ENCODE measurements at places on chromosomes 7 and 10.

DNA sequence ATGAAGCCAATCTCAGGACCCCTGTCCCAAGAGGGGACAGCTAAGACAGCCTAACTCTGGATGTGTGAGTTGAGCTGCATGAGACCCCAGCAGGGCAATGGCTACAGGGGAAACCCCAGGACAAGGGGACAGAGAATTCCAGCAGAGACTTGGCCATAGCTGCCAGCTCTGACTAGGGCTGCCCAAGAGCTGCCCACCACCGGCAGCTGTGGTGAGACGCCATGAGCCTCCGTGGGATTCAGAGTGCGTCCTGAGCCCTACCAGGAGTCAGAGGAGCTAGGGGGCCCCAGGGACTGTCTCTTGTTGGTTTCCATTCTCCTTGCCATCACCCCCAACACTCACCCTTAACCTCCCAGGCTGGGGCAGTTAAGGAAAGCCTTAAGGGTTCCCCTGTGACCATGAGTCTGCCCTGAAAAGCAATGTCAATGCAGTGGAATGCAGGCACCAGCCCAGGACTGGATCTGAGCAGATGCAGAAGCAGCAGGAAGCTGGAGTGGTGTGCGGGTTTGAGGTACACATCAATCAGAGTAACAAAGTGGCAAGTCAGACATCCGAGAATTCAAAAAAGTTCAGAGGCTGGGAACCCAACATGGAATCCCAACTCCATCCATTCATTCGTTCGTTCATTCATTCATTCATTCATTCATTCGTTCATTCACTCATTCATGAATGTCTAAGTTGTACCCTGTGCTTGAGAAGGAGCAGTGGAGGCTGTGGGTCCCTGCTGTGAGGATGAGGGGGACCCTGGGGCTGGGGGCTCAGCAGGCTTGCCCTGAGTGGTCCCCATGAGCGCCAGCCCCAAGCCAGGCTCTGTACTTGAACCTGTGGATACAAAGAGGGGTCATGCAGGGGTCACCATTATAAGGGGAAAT lies 52.9 kb downstream of the C10orf120 start:
- no peak for DNase-seq

- DNase-seq = no peak
These were observed 8.8 kb downstream of the PSD start for GRCh38 chr10:102409604-102410428.

GRCh38 chr7:6252748-6253147 lies 19.7 kb downstream of the CYTH3 start:
- no peak for DNase-seq

DNA sequence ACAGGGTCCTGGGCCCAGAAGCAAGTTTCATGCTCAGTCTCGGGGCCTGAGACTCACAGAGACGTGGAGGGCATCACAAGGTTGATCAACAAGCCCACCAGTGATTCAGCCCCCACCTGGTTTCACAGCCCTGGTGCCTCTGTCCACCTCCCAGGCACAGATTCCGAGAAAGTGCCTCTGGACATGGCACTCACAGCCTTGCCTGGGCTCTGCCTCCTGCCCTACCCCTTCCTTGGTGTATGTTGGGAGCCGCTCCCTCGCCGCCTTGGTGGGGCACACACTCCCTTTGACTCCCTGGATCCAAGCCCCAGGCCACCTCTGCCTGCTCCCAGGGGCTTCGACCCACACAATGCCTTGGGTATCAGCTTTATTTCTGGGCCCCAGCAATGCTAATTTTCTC lies 200.8 kb upstream of the PPP2R2D start:
- DNase-seq = no peak

- DNase-seq = no peak
These were observed 141.6 kb downstream of the CPEB3 start for GRCh38 chr10:92149261-92149660.

DNA sequence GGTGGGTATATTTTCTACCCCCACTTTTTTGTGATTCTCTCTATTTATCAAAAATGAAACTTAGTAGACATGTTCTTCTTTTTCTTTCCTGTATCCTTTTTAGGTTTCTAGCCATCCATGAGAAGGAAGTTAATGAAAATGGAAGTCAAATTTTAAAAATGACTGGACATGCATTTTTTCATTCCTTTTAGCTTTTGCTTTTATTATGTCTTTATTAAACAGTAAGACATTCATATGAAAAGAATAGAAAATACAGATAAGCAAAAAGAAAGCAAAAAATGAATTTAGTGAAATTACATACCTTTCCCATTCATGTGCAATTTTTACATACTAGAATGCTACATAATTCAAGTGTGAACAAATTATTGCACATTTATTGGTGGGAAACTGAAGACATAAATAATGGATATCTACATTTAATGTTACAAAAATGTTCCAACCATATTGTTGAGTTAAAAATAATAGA lies 88.7 kb downstream of the CPED1 start:
- no peak for DNase-seq

- no peak for DNase-seq
These were observed 16.7 kb upstream of the DRGX start for GRCh38 chr10:49412571-49412970.

GRCh38 chr7:33700001-33700899 lies 205.1 kb upstream of the BMPER start:
- DNase-seq = no peak

GRCh38 chr10:73623056-73623455 lies 18.2 kb downstream of the MYOZ1 start:
- no peak for DNase-seq

- no peak for DNase-seq
These were observed 16.5 kb upstream of the CHN2 start for GRCh38 chr7:29177963-29178600.

DNA sequence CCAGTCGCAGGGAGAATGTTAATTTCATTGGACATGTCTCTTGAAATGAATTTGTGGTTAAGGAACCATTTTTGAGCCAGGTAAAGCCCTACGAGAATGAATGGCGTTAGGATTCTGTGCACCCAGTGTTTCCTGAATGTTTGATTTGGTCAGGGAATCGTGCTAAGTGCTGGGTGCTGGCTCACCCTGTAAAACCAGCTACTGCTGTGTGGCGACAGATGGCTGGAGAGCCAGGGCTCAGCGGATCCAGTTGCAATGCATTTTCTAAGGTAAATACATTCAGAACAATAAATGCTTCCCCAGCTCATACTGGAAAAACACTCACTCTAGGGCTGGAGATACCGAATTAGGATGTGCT lies 355.5 kb downstream of the GLRX3 start:
- no peak for DNase-seq

DNA sequence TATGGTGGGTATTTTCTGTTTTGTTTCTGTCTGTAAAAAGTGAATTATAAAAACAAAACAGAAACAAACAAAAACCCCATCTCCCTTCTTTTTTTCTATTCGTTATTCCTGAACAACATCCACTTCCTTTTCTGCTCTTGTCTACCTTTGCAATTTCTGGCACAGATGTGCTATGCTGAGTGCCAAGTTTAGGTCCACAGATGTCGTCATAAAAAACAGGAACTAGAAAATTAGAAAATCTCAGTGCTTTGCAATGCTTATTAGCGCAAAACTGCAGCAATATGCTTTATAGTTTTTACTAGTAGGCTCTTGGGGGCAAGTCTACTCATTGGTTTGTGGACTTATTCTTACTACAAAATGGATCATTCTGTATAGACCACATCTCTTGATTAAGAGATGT lies 94.2 kb upstream of the PRKCQ start:
- DNase-seq = no peak

GRCh38 chr10:74097776-74098175 lies 52.9 kb downstream of the AP3M1 start:
- no peak for DNase-seq

- no peak for DNase-seq
These were observed 833.8 kb downstream of the GRID1 start for GRCh38 chr10:85532773-85533172.

DNA sequence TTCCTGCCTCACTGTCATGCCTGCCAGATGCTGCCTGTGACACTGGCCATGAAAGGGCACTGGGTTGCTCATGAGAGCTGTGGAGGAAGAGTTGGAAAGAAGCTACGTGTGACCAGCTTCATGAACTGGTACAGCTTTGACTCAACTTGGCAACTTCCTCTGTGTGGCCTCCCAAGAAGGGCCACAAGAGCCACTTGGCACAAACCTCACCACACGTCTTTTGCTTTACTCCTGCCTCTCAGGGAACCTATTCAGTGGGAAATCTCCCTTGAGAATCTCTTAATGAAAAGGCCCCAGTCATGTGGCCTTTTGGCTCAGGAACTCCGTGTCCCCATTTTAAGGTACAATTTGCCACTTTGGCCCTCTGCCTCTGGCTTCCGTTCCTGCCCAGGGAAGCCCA lies 54.5 kb downstream of the FRMD4A start:
- no peak for DNase-seq

DNA sequence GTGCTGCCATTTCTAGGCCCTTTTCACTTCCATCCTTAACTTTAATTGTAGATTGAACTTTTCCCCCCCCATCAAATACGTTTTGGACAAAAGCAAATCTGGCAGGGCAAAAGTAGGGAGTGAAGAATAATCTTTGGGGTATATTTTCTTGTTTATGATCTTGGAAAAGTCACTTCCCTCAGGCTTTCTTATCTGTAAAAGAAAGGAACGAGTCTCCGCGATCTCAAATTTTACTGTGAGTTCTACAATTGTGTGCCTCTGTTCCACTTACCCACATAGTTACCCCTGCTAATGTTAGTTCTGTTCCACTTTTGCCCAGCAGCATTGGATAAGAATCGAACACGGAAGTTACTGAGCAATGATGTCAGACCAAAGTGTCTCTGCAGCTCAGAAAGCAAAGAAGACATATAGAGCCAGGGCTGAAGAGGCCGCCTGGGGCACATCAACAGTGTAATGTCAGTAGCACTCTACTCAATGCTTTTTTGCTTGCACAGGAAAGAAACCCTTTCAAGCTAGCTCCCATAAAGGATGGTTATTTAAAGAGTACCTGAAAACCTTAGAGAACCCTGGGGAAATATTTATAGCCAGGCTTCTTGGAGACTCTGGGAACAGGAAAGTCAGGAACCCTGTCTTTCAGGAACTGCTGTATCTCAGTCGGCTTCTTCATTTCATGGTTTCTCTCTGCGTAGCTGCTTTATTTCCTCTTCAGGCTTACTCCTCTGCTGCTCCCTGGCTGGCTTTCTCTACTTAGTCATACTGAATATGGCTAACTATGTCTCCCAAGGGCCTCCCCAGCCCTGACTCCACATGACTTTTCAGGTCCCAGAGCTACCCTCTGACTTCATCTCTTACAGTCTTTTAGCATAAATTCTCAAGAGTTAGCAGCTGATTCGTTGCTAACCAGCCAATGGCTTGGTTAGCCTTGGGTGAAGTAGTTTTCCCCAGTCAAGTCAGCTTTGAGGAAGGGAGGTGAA lies 123.7 kb upstream of the FAM3C start:
- DNase-seq = no peak

DNA sequence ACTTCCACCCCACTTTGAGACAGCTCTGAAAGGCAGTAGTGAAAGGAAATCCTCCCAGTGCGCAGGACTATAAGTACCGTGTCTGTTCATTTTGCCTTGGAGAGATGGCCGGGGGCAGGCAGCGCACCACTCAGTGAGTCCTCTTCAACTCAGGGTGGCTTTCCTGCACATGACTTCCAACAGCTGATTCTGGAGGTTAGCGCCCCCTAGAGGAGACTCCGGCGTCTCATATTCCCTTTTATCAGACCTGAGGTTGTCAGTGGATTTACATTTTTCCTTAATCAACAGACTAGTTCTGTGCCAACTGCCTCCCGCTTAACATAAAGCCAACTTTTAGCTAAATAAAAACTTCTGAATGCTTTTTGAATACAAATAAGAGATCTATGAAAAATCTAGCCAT lies 101.0 kb downstream of the HERPUD2 start:
- DNase-seq = no peak

- DNase-seq = no peak
These were observed 28.0 kb upstream of the PPIF start for GRCh38 chr10:79319115-79319771.

DNA sequence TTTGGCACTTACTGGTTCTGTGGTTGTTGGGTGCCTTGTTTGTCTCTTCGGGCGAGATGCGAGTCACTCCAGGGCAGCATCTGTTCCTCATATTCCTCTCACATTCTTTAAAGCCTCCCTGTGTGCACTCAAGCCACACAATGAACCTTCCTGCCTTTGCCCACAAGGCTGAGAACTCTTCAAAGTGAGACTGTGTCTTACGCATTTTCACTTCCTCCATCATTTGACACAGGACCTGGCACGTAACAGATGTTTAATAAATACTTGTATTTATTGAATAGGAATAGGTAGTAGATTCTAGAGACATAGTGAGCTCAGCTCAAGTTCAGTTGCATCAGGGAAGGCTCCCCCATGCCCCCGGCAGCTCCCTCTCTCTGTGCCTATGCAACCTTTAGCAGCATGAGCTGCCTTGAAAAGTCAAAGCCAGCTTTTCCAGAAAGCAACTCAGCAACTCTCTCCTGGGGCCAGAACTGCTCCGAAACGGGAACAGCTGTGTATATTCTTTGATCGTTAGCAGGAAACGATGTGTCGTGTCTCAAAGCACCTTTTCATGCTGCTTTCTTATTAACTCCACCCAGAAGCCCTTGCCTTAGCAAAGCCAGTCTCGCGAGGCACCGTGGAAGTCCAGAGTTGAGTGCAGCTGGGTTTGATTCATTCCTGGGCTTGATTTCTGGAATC lies 97.5 kb downstream of the PFKFB3 start:
- DNase-seq = no peak

GRCh38 chr7:114363292-114363691 lies 51.3 kb upstream of the FOXP2 start:
- no peak for DNase-seq

DNA sequence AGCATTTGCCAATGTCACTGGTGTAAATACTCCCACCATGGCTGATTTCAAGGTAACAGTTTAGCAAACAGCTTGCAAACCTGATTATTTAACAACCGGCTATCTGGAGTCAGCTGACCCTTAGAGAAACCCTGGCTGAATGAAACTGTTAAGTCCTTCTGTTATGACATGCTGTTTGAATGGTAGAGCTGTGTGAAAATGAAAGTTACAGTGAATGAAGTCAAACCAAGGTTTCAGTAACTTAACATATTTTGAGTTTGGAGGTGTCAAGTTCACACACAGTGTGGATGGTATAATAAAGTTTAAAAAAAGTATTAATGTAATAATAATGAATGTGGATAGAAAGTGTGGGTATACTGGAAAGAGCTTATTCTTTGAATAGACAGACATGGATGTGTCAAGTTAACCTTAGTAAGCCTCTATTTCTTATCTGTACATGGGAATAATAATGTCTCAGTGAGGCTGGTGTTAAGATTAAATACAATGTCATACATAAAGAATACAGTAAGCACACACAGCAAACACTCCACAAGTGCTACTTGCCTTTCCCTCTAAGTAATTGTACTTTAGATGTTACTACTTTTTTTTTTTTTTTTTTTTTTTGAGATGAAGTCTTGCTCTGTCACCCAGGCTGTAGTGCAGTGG lies 150.4 kb downstream of the TAX1BP1 start:
- DNase-seq = no peak

DNA sequence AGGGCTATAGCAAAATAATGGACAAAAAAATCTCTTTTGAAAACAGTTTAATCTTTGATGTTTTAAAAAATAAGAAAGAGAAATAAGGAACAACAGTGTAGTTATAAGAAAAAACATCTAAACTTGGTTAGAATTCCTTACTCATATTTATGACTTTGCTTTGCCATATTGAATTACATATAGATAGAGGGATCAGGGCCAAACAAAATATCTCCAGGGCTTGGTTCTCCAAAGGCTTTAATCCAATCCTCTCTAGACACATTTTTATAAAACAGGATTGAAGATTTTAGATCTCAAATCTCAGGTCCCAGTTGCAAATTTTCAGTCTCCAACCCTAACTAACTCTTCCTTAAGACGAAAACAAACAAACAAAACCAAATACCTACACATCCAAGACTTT lies 72.6 kb upstream of the RHOBTB1 start:
- DNase-seq = no peak
